ENCODE measurements at places on chromosomes 1 and 21.
A peak's percentile ranks its signal among the peaks of the same experiment; 100 is the strongest.

DNA sequence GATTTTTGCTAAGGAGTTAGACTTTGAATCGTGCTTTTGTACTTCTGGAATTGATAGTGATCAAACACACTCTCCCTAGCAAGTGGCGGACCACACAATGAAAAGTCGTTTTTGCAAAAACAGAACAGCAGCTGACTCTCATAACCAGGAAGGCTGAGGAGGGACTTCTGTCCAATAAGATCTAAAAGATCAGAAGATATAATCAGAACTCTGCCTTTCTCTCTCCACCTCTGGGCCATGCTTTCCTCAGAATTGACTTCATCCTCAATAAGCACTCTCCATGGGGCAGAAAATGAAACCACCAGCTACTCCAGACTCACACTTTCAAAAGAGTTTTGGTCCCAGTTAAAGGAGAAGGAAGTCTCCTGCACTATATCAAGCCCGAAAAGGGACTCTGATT lies 55.3 kb upstream of the SAMD13 start:
- DNase-seq: no peak

DNA sequence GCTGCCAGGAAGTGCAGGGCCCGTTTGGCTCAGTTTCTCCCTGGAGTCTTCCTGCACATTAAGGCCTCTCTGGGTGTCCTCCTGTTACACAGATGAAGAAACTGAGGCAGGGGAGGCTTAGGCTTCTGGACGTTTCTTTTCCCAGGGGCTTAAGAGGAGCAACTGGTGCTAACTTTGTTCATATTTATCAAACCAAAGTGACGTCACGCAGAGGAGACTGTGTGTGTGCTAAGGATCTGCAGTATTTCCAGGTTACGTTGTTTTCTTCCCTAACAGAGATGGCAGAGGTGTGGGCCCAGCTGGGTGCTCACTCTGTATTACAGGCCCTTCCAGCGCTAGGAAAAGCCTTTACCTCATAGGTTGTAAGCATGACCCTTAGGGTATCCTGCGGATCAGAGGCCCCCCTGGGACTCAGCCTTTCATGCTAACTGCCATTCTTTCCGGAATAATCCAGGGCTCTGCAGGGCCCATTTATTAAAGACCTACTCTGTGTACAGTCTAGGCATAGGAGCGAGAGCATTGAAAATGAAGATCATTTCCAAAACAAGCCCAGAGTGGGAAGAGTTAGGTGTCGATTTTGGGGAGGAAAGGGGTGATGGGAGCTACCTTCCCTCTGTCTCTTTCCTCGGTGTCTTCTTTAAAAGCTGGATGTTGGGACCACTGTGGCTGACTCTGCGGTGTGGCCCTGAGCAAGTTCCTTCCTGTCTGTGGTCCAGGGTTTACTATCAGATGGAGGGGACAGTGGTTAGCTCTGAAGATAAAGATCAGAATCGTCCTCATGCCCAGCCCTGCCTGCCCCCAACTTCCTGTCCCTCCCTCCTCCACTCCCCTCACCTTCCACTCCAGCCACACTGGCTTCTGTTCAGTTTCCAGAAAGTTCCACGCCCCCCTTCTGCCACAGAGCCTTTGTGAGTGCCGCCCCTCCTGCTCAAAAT lies 4.6 kb downstream of the AGTRAP start:
- peak; percentile 9 for DNase-seq

- no peak for DNase-seq
Observed at GRCh38 chr1:184462155-184462554, 75.3 kb downstream of the C1orf21 start.

DNA sequence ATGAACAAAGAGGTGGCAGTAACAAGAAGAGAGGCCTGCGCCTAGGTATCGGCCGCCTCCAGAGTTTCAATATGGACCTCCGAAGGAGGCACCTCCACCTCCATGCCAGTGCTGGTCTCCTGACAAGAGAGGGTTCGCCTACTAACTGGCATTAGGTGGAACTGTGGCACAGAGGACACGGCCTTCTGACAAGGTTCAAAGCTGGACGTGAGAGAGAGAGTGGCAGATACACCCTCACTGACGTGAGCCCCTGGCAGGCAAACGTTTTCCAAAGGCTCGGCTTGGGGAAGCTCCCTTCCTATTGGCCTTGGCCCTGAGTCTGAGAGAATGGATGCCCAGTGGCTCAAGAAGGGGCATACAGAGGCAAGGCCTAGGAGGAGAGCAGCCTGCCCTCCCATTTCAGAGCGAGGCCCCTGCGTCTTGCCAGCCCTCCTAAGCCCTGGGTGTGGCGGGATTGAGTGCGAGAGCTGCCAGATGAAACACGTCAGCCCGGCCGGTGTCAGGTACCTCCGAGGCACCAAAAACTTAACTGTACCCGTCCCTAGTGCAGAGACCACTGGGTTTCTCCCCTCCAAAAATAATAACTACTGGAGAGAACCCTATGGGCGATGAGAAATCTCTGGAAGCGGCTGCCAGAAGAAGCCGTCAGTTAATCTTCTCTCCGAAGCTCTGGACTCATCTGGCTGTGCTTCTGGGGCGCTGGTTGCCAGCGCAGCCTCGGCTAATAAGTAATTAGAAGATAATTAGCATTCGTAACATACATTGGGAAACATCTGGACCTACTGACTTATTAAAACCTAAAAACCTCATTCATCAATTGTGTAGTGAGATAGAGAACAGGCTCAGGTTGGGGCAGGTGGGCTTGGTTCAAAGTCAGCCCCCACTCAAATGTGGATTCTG lies 283.6 kb downstream of the NPHP4 start:
- DNase-seq: no peak

DNA sequence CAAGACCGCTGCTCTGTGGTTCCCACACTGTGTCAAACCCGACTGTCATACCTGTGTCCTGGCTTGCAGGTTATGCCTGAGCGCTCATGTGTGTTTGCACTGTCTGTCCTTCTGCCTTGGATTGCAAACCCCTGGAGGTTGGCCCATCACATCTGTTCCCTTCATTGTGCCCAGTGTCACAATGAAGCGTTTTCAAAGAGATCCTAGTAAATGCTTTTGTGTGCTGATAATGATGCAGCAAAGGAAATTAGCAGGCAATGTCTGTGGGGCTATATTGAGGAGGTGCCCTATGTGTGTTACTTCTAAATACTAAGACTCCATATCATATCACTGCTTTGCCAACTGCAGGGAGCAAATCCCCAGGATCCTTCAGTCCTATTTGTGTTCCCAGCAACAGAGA lies 424.4 kb upstream of the NFIA start:
- no peak for DNase-seq

DNA sequence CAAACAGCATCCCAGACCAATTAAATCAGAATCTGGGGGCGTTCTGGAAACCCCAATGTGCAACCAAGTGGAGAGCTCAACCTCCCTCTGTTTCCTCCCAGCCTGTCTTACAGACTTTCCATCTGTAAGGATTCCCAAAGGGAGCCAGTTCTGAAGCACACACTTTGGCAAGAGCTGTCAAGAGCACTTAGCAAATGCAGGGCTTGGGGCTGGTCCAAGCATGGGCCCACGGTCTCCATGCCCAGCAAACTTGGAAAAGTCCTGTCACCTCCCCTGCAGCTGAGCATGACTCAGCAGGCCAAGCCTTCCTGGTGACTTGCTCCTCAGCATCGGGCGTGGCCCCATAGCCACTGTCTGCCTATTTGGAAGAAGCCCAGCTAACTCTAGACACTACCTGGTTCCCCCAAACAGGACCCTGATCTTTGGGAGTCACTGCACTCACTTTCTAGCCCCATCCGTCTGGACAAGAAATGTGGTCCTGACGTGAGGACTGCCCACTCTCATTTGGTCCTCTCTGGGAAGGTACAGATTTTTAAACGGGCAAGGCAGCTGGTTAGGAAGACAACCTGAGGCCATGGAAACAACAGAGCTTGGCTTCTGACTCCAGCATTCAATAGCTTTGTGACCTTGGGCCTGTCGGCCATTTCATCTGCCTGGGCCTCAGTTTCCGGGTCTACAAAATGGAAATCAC lies 16.9 kb downstream of the SLC2A1 start:
- no peak for DNase-seq

DNA sequence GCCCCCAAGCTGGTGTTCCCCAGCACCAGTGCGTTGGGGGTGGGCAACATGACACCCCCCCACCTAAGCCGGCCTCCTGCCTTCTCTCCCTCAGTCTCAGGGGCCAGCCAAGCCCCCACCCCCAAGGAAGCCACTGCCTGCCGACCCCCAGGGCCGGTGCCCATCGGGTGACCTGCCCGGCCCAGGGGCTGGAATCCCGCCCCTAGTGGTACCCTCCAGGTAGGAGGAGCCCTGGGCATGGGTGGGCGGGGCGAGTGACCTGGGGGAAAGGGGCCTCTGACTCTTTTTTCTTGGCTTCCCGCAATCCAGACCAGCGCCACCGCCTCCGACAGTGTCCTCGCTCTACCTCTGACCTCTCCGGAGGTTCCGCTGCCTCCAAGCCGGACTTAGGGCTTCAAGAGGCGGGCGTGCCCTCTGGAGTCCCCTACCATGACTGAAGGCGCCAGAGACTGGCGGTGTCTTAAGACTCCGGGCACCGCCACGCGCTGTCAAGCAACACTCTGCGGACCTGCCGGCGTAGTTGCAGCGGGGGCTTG lies 1.3 kb upstream of the EFNA4 start:
- no peak for DNase-seq

DNA sequence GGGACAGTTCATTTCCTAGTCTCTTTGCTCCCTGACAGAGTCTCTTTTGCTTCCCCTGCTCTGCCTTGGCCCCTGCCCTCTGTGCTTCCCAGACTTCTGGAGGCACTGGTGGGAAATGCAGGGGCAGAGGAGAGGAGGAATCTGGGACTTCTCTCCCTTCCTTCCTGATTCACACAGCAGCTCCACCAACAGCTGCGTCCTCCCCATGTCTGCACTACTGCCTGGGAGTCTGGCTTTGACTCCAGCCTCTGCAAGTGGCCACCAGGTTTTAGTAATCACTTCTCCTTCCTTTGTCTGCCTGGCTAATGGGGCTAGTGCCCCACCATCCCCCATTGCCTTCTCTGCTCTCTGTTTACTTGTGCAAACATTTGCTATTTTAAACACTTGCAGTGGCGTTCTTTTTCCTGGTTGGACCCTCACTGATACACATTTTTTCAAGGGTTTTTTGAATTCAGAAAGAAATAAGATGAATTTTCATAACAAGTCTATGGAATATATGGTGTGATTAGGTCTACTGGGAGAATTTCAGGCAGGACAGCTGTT lies 21.9 kb downstream of the FASLG start:
- DNase-seq: no peak

- no peak for DNase-seq
Observed at GRCh38 chr1:221276896-221277409, 397.7 kb downstream of the HLX start.

DNA sequence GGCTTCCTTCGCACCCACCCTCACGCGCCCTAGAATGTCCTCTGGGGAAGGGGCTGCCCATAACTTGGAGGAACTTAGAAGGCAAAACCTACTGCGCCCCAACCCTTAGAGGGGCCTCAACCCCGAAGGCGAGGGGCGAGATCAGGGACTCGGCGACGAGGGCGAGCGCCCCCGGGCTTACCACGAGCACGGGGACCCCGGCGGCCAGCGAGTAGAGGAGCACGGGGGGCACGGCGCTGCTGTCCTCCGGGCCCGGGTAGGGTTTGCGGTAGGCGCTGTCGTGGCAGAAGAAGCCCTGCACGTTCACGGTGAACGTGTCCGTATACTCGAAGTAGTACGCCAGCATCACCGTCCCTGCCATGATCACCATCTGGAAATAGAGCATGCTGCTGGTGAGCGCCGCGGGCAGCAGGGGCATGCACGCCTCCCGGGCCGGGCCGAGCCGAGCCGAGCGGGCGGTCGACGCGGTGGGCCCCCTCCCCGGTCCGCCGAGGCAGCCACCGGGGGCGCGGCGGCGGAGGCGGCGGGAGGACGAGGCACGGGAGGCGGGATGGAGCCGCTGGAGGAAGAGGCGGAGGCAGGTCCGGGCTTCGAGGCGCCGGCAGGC lies 304 bp downstream of the PLPPR5 start:
- peak; percentile 1 for DNase-seq

GRCh38 chr1:234597894-234598293 lies 12.1 kb downstream of the IRF2BP2 start:
- peak; percentile 52 for DNase-seq

- DNase-seq: no peak
Observed at GRCh38 chr1:210535761-210536160, 207.1 kb downstream of the HHAT start.

GRCh38 chr1:89069951-89070350 lies 4.9 kb upstream of the GBP1 start:
- no peak for DNase-seq

- no peak for DNase-seq
Observed at GRCh38 chr1:187413405-187414169, 584.8 kb downstream of the PLA2G4A start.

- no peak for DNase-seq
Observed at GRCh38 chr1:5164158-5164557, 509.7 kb downstream of the AJAP1 start.

GRCh38 chr1:151526735-151527525 lies 13.2 kb upstream of the TUFT1 start:
- DNase-seq: no peak

DNA sequence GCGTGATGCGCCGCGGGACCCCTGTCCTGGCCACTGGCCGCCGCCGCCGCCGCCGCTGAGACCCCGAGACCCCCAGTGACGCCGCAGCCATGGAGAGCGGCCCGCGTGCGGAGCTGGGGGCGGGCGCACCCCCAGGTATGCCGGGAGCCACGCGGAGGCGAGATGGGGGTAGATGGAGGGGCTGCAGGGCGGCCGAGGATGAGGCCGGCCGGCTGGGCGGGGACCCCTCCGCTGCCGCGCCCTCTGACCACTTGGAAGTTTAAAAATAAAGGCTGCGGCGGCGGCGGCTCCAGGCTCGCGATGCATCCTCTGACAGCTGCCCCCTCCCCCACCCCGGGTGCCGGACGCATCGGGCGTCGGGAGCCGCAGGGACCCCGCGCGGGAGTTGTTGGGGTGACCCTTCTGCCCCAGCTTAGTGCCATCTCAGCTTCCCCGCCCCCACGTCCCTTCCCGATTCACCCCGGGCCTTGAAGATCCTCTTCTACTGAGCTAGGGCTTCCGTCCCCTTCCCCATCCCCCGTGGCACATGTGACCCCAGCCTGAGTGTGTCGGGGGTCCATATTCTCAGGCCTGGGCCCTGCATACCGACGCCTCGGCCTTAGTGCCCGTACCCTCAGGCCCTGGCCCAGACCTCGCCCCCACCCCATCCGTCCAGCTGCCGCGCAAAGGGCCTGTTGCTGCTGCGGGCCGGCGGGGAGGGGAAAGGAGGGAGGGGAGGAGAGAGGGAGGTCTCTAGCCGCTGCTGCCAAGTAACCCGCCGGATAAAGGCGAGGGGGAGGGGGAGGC lies 562 bp downstream of the MAP7D1 start:
- DNase-seq: peak; percentile 56

DNA sequence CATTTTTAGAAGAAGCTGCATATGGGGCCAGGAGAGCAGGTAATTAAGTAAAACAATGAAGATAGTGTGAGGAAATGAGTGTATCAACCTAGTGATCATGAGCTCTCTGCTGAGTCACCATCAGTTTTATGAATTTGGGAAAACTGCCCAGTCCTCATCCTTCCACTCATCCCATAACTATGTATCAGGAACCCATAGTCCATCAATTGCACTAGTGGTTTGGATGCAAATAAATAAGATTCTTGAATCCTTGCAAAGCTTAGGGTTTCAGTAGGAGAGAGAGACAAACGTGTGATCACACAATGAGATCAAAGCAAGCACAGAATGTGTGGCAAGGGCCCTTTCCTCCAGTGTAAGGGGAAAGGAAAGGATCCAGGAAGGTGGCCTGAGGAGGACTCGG lies 145.6 kb downstream of the ZZZ3 start:
- no peak for DNase-seq

Measured in activated effector memory CD4-positive, alpha-beta T cell treated with Interleukin-2 at 50 U/mL for 16 hours (primary cell).